Osteoblast (primary cell): ENCODE measurements at places on chromosomes 6 and 20. TPM values are rescaled to one million over a fixed set of nuclear protein-coding genes. Genes with fewer than 3 reads are reported as not detected.

DNA sequence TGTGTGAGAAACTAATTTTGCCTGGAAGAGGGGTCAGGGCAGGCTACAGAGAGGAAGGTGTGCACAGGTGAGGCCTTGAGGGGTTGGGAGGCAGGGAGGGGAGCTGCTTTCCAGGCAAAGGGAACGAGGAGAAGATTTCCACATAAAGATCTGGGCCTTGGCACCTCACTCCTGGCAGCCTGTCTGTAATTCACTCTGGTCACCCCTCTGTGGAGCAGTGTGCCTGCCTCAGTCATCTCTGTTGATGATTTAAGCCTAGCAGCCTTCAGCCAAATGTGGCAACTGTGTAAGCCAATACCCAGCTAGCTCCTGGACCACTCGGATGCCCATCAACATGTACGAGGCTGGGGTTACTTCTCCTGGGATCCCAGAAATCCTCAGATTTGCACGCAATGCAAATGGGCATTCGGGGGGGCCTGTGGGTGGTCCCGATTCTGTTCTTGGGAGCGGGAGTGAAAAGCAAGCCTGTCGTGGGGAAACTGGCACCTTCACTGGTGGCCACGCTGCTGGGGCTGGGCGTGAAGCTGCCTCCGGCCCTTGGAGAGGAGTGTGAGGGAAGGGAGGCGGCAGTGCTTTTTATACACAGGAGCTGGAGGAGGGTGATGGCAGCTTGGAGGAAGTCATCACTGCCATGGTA, 360.4 kb downstream of the ZFAND3 start:
- H3K27ac ChIP-seq = no peak overlapping the region
- H3K36me3 ChIP-seq = no peaks in the 10 kb centered on the region
- H3K4me1 ChIP-seq = no peaks in the 10 kb centered on the region
- H3K27me3 ChIP-seq = no peaks in the 10 kb centered on the region
- H3K4me3 ChIP-seq = no peak overlapping the region

- no peaks in the 10 kb centered on the region for H3K4me1 ChIP-seq
- H3K36me3 ChIP-seq = no peaks in the 10 kb centered on the region
- no peak for DNase-seq
- no peak overlapping the region for H3K27ac ChIP-seq
Observed at GRCh38 chr6:138008791-138009190, 98.4 kb downstream of the PERP start.

DNA sequence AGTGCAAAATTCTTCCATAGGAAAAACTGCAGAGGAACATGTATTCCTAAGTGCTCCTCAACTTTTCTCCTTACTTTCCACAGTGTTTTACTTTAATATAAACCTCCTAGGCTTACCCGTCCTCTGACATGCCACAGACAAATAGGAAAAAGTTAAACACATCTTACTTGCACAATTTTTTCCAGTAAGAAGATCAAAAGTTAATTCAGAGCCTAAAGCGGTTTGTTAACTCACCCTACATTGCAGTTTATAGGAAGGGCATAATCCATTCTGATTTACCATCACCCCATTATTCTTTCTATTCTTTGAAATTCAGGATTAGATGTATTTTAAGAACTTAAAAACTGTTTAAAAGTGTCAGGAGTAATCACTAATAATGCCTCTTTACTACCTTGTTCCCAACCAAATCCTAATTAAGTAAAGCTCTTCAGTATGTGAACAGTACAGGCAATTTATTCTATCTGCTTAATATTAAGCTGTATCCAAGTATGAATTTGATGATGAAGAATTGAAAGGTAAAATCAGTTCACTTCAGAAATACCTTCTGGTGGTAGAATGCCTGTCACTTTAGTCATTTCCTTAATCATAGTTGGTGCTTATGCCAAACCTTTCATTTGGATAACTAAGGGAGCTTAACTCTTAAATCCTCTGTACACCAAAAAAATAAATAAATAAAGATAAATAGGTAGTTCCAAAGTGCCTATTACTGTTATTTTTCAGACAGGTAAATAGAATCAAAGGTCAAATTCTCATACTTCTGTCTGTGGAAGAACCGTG, 292.0 kb downstream of the ALDH8A1 start:
- no peaks in the 10 kb centered on the region for H3K4me1 ChIP-seq
- no peak for DNase-seq
- no peak overlapping the region for H3K4me3 ChIP-seq

GRCh38 chr6:122930252-122931180, 65.5 kb upstream of the CLVS2 start:
- no peak overlapping the region for H3K27ac ChIP-seq
- no peak overlapping the region for H3K4me3 ChIP-seq

- no peak overlapping the region for H3K27ac ChIP-seq
- H3K4me1 ChIP-seq = peaks cover 13% of the 10 kb centered on the region
- H3K4me3 ChIP-seq = no peak overlapping the region
Observed at GRCh38 chr6:75758061-75758460, 9.0 kb downstream of the MYO6 start.

DNA sequence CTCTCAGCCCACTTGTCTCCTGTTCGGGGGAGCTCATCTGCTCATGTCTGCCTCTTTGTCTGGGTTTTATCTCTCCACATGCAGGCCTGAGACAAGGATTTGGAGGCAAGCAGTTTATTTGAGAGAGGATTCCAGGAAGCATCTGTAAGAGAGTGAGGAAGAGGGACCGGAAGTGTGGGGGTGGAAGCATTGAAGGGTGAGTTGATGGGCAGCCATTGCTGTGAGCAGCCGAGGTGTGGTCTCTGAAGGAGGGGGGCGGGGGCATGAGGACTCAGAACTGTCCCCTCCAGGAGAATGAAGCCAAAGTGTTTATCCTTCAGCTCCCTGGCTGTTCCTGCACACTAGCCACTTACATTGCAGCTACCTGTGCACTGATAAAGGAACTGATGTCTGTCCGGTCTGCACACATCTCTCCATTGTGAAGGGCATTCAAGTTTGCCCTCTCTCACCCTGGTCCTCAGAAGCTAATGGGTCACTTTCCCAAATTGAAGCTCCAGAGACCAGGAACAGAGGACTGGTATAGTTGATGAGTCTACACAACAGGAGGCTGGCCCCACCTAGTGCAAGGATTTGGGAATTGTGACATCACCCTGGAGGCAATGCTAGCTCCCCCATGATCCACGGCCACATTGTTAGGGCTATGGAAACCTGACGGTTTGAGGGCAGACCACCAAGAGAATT, 100.5 kb upstream of the FOXA2 start:
- H3K4me3 ChIP-seq = no peak overlapping the region
- no peaks in the 10 kb centered on the region for H3K36me3 ChIP-seq
- H3K4me1 ChIP-seq = no peaks in the 10 kb centered on the region
- no peak overlapping the region for H3K27ac ChIP-seq

GRCh38 chr6:15363164-15363522, 117.3 kb downstream of the JARID2 start:
- no peaks in the 10 kb centered on the region for H3K27me3 ChIP-seq
- H3K27ac ChIP-seq = no peak overlapping the region
- no peak overlapping the region for H3K4me3 ChIP-seq
- DNase-seq = no peak
- H3K36me3 ChIP-seq = no peaks in the 10 kb centered on the region

GRCh38 chr20:45308117-45308778, at the start of gene MATN4:
MATN4 (minus strand) TSS chr20:45308299; CDS start chr20:45305582, 2,717 bp downstream.
- no peak within 1 kb of the TSS for H3K27ac ChIP-seq
- DNase-seq = peak; percentile 82
- H3K4me3 ChIP-seq = no peak within 1 kb of the TSS

- DNase-seq = no peak
- H3K4me1 ChIP-seq = no peaks in the 10 kb centered on the region
- no peak overlapping the region for H3K27ac ChIP-seq
- H3K4me3 ChIP-seq = no peak overlapping the region
Observed at GRCh38 chr20:57108742-57109570, 157.5 kb downstream of the BMP7 start.

GRCh38 chr20:39016041-39016440, 53.9 kb downstream of the DHX35 start:
- no peak overlapping the region for H3K27ac ChIP-seq
- no peaks in the 10 kb centered on the region for H3K27me3 ChIP-seq
- no peak overlapping the region for H3K4me3 ChIP-seq
- H3K36me3 ChIP-seq = peaks cover 20% of the 10 kb centered on the region

- no peaks in the 10 kb centered on the region for H3K4me1 ChIP-seq
- no peaks in the 10 kb centered on the region for H3K36me3 ChIP-seq
- H3K4me3 ChIP-seq = no peak overlapping the region
- H3K27me3 ChIP-seq = no peaks in the 10 kb centered on the region
- H3K27ac ChIP-seq = no peak overlapping the region
- DNase-seq = no peak
Observed at GRCh38 chr20:8867038-8867740, 201.7 kb upstream of the PLCB4 start.

DNA sequence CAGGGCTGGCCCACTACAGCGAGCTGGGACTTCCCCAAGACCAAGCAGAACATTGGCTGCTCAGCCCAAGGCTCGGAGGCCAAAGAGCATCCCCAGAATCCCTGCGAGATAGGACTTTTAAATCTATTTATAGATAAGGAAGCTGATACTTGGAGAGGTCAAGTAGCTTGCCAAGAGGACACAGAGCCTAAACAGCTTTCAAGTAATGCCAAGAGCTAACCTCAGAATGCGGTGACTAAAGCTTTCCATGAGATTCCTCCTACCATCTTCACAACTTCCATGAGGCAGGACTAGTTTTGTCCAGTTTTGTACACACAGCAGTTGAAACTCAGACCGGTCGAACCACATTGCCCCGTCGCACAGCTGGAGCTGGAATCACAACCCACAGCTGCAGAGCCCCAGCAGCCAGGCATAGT, 168.1 kb upstream of the TOP1 start:
- H3K4me1 ChIP-seq = peaks cover 10% of the 10 kb centered on the region
- H3K36me3 ChIP-seq = no peaks in the 10 kb centered on the region
- H3K27me3 ChIP-seq = peaks cover 9% of the 10 kb centered on the region
- peak; percentile 78 for DNase-seq
- no peak overlapping the region for H3K4me3 ChIP-seq

DNA sequence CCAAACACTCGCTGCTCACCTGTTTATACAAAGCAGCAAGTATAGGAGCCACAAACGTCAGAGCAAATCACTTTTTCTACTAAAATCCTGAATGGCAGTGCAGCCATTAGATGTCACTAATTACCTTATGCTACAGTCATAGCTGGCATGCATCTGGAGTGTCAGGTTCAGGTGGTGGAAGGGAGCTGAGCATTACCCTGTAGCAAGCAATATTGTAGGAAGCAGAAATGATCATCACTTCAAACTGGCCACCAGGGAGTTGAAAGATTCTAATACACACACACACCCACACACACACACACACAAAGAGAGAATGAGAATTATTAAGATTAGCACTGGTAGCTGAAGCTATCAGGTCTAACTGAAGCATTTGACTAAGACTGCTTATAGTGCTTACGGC, 75.8 kb downstream of the EFHC1 start:
- no peak for DNase-seq
- H3K4me3 ChIP-seq = no peak overlapping the region
- H3K27me3 ChIP-seq = no peaks in the 10 kb centered on the region
- H3K27ac ChIP-seq = peak overlapping the region; percentile 4

- no peaks in the 10 kb centered on the region for H3K27me3 ChIP-seq
- H3K4me1 ChIP-seq = no peaks in the 10 kb centered on the region
- no peaks in the 10 kb centered on the region for H3K36me3 ChIP-seq
- no peak for DNase-seq
- no peak overlapping the region for H3K27ac ChIP-seq
Observed at GRCh38 chr6:79201143-79201542, 33.3 kb downstream of the HMGN3 start.

DNA sequence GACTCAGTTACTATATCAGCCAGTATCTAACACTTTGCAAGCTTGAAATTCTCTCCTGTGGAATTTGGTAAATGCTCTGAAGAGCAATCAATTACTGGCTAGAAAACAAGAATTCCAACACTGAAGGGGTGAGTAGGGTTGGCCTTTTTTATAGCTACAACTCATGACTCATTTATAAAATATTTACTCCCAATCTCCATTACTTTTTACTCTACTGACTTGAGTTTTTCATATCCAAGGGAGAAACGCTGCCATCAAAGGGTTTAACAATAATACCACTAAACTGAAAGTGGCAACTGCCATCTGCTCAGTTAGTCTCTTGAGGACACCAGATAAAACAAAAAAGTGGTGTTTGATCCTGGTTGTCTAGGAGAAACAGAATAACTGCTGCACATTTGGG, 203.1 kb downstream of the UBE3D start:
- H3K27ac ChIP-seq = no peak overlapping the region
- H3K36me3 ChIP-seq = no peaks in the 10 kb centered on the region
- no peak for DNase-seq
- peaks cover 21% of the 10 kb centered on the region for H3K4me1 ChIP-seq
- H3K4me3 ChIP-seq = peak overlapping the region; percentile 29

DNA sequence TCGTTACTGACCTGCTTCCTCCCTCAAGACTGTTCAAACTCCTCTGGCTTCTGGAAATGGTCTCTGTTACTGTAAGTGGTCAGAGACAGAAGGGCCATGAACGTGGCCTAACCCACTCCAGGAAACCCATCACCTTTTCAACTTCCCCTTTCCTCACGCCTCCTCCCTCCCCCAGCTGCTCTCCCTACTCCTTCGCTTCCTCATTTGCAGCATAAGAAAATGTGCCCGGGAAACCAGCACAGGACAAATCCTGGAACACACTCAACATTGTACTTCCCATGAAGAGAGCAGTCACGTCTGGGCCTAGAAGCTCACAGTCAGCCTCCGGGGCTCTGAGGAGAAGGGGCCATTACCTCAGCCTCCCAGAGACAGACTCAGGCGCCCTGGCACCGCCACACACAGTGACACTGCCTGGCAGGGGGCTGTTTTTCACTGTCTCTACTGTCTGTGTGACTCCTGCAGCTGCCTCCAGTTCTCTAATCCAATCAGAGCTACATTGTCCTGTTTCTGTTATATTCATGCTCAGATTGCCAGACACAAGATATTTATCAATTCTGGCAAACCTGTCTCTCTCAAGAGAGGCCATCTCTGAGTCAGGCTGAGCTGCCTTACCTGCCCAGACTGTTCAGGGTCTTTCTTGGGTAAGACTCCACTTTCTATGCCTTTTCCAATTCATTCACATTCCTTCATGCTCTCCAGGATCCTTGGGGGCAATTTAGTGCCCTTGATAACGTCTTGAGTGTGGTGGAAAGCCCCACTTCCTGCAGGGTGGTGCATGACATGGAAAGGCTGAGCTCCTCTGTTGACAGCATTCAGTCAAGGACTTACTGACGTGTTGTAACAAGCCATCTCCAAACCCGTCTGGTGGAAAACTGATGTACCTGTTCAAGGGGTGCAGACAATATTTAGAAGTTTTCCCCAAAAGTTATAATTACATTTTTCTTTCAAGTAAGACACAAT, 242.2 kb downstream of the HIVEP2 start:
- no peak overlapping the region for H3K27ac ChIP-seq
- H3K4me1 ChIP-seq = no peaks in the 10 kb centered on the region
- no peaks in the 10 kb centered on the region for H3K27me3 ChIP-seq
- no peaks in the 10 kb centered on the region for H3K36me3 ChIP-seq
- H3K4me3 ChIP-seq = no peak overlapping the region
- no peak for DNase-seq

- no peak overlapping the region for H3K27ac ChIP-seq
- H3K4me1 ChIP-seq = peaks cover 7% of the 10 kb centered on the region
- H3K27me3 ChIP-seq = no peaks in the 10 kb centered on the region
- no peak for DNase-seq
- H3K4me3 ChIP-seq = no peak overlapping the region
Observed at GRCh38 chr6:128124713-128125112, 223.9 kb upstream of the THEMIS start.

The DACT2 gene
- not detected in 2 replicates for total RNA-seq

The NEDD9 gene
- 23.0 and 32.9 TPM in 2 replicates for total RNA-seq

The ATP6V1G2 gene
- 2.2 and 2.9 TPM in 2 replicates for total RNA-seq

The TMEM244 gene
- total RNA-seq = not detected in 2 replicates

The ZNF512B gene
- 12.1 and 14.5 TPM in 2 replicates for total RNA-seq

The LRFN2 gene
- not detected in 2 replicates for total RNA-seq

The GSTA2 gene
- not detected in 2 replicates for total RNA-seq

The WFDC10B gene
- not detected in 2 replicates for total RNA-seq
